ENCODE measurements at places on chromosomes 1 and 21. TPM values are rescaled to one million over a fixed set of nuclear protein-coding genes. Genes with fewer than 3 reads are reported as not detected.

IQGAP3 gene
- total RNA-seq = 50.3 TPM

SUMO3 gene
- total RNA-seq = 92.6 TPM

TNFAIP8L2 gene
- not detected for total RNA-seq

BMP8B gene
- not detected for total RNA-seq

Measured in smooth muscle cell of trachea (primary cell).